ENCODE measurements at places on chromosomes 2 and 18.

DNA sequence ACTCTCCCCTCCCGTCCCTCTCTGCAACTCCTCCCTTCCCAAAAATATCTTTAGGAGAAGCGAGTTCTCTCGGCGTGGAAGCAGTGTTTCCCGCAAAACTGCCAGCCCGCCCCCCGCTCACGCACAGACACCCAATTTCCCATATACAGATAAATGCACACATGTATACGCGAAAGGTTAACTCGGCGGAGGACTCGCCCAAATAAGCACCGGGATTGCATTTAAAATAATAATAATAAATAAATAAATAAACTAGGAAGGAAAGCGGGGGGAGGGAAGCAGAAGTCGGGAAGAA lies 70.0 kb upstream of the PSMD14 start:
- peaks cover 36% of the 10 kb centered on the region for H3K4me1 ChIP-seq
- H3K27me3 ChIP-seq: no peaks in the 10 kb centered on the region
- peak overlapping the region; percentile 84 for H3K4me3 ChIP-seq
- H3K27ac ChIP-seq: peak overlapping the region; percentile 49
- no peak for DNase-seq

GRCh38 chr2:206311026-206311425 lies 36.6 kb downstream of the ZDBF2 start:
- H3K4me3 ChIP-seq: no peak overlapping the region
- H3K27me3 ChIP-seq: no peaks in the 10 kb centered on the region
- no peak overlapping the region for H3K27ac ChIP-seq
- no peaks in the 10 kb centered on the region for H3K36me3 ChIP-seq
- no peak for DNase-seq

- no peak for DNase-seq
- no peaks in the 10 kb centered on the region for H3K27me3 ChIP-seq
- no peak overlapping the region for H3K27ac ChIP-seq
- no peaks in the 10 kb centered on the region for H3K36me3 ChIP-seq
- H3K4me3 ChIP-seq: no peak overlapping the region
Observed at GRCh38 chr2:18578033-18578432, 11.3 kb downstream of the NT5C1B start.

DNA sequence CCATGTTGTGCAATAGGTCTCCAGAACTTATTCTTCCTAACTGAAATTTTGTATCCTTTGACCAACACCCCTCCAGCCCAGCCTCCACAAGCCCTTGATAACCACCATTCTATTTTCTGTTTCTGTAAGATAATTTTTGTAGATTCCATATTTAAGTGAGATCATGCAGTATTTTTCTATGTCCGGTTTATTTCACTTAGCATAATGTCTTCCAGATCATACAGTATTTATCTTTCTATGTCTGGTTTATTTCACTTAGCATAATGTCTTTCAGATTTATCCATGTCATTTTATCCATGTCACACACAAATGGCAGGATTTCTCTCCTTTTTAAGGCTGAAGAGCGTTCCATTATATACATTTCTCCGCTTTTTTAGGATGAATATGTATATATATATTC lies 24.4 kb upstream of the ONECUT2 start:
- no peak overlapping the region for H3K27ac ChIP-seq
- no peaks in the 10 kb centered on the region for H3K4me1 ChIP-seq
- no peak for DNase-seq

GRCh38 chr18:53603276-53603675 lies 621.2 kb downstream of the MBD2 start:
- no peak for DNase-seq

- H3K4me3 ChIP-seq: no peak overlapping the region
- H3K36me3 ChIP-seq: no peaks in the 10 kb centered on the region
- no peaks in the 10 kb centered on the region for H3K4me1 ChIP-seq
Observed at GRCh38 chr2:34848132-34848531, 1249.0 kb upstream of the FAM98A start.

DNA sequence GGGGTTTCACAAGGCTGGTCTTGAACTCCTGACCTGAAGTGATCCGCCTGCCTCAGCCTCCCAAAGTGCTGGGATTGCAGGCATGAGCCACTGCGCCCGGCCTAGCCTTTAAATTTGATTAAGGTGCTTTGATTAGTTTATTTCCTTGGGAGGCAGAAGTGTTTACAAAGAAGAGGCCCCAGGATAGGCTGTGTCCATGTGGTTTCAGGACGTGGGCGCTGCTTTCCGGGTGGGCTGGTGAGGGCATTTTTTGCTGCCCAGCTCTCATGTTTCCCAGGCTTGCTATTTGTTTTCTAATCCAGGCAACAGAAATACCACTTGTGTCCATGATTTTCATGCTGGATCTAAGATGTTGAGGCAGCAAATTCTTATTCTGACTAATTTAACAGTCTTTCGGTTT lies 124.2 kb downstream of the SH3RF3 start:
- H3K4me1 ChIP-seq: no peaks in the 10 kb centered on the region
- H3K27ac ChIP-seq: no peak overlapping the region
- no peak overlapping the region for H3K4me3 ChIP-seq
- no peaks in the 10 kb centered on the region for H3K36me3 ChIP-seq
- DNase-seq: no peak

GRCh38 chr18:79275461-79275860 lies 120.3 kb upstream of the NFATC1 start:
- H3K36me3 ChIP-seq: peaks cover 21% of the 10 kb centered on the region
- H3K4me1 ChIP-seq: no peaks in the 10 kb centered on the region
- H3K4me3 ChIP-seq: no peak overlapping the region
- H3K27ac ChIP-seq: no peak overlapping the region
- H3K27me3 ChIP-seq: no peaks in the 10 kb centered on the region
- no peak for DNase-seq

DNA sequence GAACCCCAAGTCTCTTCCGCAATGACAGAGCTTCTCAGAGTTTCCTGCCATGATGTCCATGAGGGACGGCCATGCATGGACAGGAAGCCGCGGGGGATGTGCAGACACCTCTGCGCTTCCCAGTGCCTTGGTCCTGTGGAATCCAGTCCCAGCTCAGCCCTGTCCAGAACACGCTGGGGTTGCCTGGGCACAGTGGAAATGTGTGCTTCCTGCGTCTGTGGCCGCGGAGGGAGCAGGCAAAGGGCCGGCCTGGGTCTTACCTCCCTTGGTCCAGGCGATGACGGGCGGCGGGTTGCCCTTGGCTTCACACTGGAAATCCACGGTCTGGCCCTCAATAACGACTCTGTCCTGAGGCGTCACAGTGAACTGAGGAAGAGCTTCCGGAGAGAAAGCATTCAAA lies 79.6 kb downstream of the PXDN start:
- no peak overlapping the region for H3K27ac ChIP-seq
- no peak for DNase-seq
- H3K36me3 ChIP-seq: no peaks in the 10 kb centered on the region
- no peaks in the 10 kb centered on the region for H3K4me1 ChIP-seq

DNA sequence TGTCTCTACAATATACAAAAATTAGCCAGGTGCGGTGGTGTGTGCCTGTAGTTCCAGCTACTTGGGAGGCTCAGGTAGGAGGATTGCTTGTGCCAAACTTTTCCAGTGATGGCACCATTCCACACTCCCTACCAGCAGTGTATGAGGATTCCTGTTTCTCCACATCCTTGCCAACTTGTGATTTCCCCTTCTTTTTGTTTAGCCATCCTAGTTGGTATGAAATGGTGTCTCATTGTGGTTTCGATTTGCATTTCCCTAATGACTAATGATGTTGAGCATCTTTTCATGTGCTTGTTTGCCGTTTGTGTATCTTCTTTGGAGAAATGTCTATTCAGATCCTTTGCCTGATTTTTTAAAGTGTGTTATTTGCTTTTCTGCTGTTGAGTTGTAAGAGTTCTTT lies 41.0 kb downstream of the EPB41L5 start:
- no peaks in the 10 kb centered on the region for H3K4me1 ChIP-seq
- H3K27me3 ChIP-seq: no peaks in the 10 kb centered on the region
- DNase-seq: no peak
- no peak overlapping the region for H3K27ac ChIP-seq
- H3K4me3 ChIP-seq: no peak overlapping the region

DNA sequence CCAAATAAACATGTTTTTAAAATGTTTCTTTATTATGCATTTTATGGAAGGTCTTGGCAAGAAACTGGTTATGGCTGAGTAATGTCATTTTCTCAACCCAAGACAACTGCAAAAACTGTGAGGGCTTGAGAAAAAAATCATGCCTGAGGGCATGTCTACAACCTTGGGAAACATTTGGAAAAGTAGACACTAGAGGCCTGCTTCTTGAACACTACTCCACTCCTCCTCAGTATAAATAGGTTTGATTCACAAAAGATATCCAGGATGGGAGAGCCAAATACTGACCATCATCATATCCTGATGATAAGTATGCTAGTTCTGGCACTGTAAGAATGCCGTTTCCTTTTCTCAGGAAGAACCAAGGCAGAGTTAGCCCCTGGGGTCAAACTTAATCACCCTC lies 71.1 kb downstream of the OSR1 start:
- no peaks in the 10 kb centered on the region for H3K27me3 ChIP-seq
- no peaks in the 10 kb centered on the region for H3K4me1 ChIP-seq
- H3K27ac ChIP-seq: no peak overlapping the region
- H3K4me3 ChIP-seq: no peak overlapping the region
- no peaks in the 10 kb centered on the region for H3K36me3 ChIP-seq
- DNase-seq: no peak

DNA sequence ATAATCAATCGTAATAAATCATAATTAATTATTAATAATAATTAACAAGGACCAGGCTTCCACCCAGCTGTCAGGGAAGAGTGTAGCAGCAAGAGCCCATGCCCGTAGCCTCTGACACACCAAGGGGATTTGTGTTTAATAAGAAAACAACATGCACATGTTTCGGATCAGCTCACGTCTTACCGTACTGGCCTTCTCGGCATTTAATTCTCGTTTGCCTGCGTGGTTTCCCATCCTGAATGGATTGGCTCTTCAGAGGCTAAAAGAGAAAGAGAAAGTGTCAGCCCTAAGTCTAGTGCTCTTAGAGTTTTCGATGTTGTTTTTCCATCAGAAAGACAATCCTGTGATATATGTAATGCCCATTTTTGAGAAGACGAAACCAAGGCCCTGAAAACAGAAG lies 27.6 kb downstream of the MBP start:
- no peak for DNase-seq
- peak overlapping the region; percentile 71 for H3K4me3 ChIP-seq
- no peaks in the 10 kb centered on the region for H3K27me3 ChIP-seq
- peaks cover 95% of the 10 kb centered on the region for H3K4me1 ChIP-seq
- H3K36me3 ChIP-seq: peaks cover 21% of the 10 kb centered on the region

- H3K27ac ChIP-seq: no peak overlapping the region
- peaks cover 5% of the 10 kb centered on the region for H3K4me1 ChIP-seq
- DNase-seq: no peak
- H3K4me3 ChIP-seq: no peak overlapping the region
Observed at GRCh38 chr18:58605027-58606020, 23.6 kb downstream of the ALPK2 start.

- no peak overlapping the region for H3K4me3 ChIP-seq
- no peak overlapping the region for H3K27ac ChIP-seq
- no peaks in the 10 kb centered on the region for H3K27me3 ChIP-seq
- DNase-seq: no peak
Observed at GRCh38 chr2:241768850-241769249, 7.8 kb upstream of the GAL3ST2 start.

DNA sequence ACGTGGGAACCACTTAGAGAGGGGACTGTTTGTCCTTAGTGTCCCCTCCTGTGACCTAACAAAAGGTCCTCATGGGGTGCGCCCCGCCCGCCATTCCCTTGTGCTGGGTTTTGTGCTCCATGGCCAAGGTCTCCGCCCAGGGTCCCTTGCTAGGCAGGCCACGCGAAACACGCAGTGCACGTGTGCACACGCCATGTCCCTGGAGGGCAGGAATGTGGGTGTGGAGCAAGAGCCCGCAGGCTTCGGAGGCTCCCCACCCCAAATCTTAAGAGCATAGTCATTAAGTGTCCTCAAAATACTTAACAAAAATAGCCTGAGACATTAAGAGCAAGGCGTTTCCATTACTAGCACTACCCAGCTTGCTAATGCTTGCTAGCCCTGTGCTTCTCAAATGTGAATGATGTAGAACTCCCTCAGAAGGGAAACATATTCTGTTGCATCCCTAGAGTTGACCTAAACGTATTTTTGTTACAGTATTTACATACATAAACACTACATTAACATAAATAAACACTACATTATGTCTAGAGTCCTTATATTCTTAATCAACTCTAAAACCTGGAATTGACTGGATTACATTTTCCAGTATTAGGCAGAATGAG lies 117.6 kb upstream of the APCDD1 start:
- no peaks in the 10 kb centered on the region for H3K36me3 ChIP-seq
- no peak for DNase-seq
- H3K4me1 ChIP-seq: no peaks in the 10 kb centered on the region
- H3K4me3 ChIP-seq: no peak overlapping the region
- no peak overlapping the region for H3K27ac ChIP-seq

DNA sequence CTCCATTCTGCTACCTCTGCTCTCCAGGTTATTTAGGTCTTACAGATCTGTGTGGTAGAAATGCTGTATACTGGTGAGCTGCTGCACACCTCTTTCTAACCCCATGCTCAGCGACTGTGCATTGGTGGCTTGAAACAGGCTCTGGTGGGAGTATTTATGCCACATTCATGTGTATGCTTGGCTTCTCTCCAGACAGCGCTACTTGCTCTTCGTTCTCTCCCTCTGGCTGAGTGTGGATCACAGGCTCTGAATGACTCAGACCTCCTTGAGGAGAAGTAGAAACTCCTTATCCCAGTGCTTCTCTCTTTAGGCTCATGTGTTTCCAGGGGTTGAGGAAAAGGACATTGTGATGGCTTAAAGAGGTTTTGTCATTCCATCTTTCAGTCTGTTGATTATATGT lies 54.9 kb downstream of the FHOD3 start:
- H3K27me3 ChIP-seq: no peaks in the 10 kb centered on the region
- DNase-seq: no peak
- no peak overlapping the region for H3K4me3 ChIP-seq
- no peak overlapping the region for H3K27ac ChIP-seq
- no peaks in the 10 kb centered on the region for H3K36me3 ChIP-seq
- no peaks in the 10 kb centered on the region for H3K4me1 ChIP-seq

DNA sequence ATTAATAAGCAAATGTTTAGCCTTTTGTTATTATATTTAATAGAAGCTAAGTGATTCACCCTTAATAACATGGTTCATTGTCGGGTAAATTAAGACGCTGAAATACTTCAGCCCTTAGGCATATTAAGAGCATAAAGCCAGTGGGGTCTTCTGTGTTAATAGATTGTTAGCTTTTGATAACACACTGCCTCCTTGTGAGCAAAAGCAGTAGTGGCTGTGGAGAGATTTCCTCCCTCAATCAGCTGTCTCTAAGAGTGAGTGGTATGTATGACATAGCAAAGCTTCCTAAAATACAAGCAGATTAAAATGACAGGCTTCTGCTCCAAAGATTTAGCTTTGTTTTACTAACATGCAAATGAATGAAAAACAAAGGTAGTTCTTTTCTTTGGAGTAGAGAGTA lies 143.7 kb upstream of the SYT4 start:
- no peaks in the 10 kb centered on the region for H3K36me3 ChIP-seq
- H3K4me1 ChIP-seq: no peaks in the 10 kb centered on the region
- H3K4me3 ChIP-seq: no peak overlapping the region
- no peak overlapping the region for H3K27ac ChIP-seq
- no peaks in the 10 kb centered on the region for H3K27me3 ChIP-seq
- DNase-seq: no peak

GRCh38 chr2:201257381-201257955 lies 2.9 kb upstream of the CASP8 start:
- H3K27ac ChIP-seq: peak overlapping the region; percentile 98
- peaks cover 85% of the 10 kb centered on the region for H3K4me1 ChIP-seq
- peak overlapping the region; percentile 100 for H3K4me3 ChIP-seq
- peak; percentile 68 for DNase-seq
- no peaks in the 10 kb centered on the region for H3K36me3 ChIP-seq

- DNase-seq: no peak
- no peaks in the 10 kb centered on the region for H3K4me1 ChIP-seq
- H3K36me3 ChIP-seq: no peaks in the 10 kb centered on the region
- H3K27ac ChIP-seq: no peak overlapping the region
Observed at GRCh38 chr18:22465859-22466457, 48.2 kb upstream of the CTAGE1 start.

Measured in CD4-positive, CD25-positive, alpha-beta regulatory T cell (primary cell).